GM12865 (cell line): ENCODE measurements at places on chromosomes 6 and 20.

DNA sequence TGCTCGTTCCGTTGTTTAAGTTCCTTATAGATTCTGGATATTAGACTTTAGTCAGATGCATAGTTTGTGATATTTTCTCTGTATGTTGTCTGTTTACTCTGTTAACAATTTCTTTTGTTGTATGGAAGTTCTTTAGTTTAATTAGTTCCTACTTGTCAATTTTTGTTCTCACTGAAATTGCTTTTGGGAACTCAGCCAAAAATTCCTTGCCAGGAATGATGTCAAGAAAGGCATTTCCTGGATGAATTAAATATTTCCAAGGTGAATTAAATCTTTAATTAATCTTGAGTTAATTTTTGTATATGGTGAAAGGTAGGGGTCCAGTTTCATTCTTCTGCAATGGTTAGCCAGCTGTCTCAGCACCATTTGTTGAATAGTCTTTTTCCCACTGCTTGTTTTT is 406.2 kb upstream of the NOX3 start:
- DNase-seq: no peak

- no peak for DNase-seq
Measured at GRCh38 chr20:30502670-30503069, 754.8 kb upstream of the DEFB115 start.

DNA sequence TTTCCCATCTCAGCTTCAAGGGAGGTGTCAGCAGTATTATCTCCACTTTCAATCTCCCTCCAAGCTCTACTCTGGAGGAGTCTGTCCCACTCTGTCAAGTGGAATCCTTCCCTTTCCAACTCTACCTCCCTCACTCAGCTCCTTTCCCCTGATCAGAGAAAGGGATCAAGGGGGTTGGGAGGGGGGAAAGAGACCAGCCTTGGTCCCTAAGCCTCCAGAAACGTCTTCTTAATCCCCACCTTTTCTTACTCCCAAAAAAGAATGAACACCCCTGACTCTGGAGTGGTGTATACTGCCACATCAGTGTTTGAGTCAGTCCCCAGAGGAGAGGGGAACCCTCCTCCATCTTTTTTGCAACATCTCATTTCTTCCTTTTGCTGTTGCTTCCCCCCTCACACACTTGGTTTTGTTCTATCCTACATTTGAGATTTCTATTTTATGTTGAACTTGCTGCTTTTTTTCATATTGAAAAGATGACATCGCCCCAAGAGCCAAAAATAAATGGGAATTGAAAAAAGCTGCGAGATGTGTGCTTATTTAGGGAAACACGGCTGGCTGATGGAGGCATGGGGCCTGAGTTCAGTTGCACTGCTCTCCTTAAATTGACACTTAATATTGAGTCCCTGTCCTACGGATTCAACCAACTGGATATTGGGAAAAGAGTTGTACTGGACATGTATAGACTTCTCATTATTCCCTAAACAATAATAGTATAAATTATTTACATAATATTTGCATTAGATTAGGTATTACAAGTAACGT is 4.9 kb downstream of the TUBB start:
- peak; percentile 27 for DNase-seq

GRCh38 chr20:61067221-61067620 is 184.8 kb upstream of the CDH4 start:
- DNase-seq: no peak

DNA sequence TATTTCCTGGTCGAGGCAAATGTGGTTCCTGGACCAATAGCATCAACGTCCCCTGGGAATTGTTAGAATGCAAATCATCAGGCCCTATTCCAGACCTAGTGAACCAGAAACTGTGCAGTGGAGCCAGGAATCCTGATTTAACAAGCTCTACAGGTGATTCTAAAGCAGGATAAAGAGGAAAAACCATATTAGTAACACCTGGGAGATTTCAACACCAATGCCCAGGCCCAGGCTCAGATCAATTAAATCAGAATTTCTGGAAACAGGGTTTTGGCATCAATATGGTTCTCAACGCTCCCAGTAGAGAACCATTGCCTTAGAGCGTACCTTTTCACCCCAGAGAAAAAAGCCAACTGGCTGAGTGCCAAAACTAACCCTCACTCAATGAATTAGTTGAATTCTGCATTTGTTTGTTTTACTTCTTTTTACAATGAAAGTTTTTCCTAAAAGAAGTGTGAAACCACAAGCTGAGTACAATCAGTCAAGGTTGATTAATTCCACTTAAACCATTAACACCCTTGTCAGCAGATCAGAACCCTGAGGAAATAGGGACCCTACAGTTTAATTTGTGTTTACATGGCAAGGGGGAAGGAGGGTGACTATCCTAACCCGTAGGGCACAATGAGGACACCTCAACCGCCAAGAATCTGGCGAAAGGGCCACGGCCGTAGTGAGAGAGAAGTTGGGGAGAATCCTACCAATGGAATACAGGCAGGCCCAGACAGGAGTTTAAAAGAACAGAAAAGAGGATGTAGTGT is 34.9 kb upstream of the LOC128125822 start:
- no peak for DNase-seq

DNA sequence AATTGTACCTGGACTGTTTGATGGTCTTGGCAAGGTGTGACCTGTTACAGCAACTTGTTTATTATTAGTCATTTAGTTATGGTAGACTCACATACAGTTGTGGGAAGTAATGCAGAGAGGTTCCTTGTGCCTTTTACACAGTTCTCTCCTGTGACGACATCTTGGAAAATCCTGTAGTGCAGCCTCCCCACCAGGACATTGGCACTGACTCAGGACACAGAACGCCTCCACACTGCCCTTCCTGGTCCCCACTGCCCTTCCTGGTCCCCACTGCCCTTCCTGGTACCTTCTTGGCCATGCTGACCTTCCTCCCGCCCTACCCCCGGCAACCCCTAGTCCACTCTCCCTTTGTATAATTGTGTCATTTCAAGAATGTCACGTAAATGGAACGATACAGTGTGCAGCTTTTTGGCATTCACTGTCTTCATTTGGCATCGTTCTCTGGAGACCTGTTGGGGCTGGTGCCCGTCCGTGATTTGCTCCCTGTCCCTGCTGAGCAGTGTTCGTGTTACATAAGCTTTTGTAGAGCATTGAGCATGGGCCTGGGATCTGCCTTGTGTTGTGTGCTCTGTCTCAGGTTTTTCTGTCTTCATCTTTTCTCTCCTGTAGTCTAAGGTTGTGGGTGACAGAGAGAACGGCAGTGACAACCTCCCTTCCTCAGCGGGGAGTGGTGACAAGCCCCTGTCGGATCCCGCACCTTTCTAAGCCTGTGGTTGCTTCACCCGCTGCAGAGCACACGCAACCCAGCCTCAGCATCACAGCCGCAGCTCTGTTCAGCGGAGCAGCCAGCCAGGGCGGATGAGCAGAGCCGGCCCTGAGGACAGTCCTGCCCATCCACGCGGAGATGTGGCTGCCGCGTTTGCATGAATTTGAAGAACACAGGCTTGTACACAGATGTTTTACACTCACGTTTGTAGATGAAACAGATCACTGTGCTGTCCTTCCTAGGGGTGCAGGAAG is 5.4 kb upstream of the DNAJC5 start:
- DNase-seq: no peak

DNA sequence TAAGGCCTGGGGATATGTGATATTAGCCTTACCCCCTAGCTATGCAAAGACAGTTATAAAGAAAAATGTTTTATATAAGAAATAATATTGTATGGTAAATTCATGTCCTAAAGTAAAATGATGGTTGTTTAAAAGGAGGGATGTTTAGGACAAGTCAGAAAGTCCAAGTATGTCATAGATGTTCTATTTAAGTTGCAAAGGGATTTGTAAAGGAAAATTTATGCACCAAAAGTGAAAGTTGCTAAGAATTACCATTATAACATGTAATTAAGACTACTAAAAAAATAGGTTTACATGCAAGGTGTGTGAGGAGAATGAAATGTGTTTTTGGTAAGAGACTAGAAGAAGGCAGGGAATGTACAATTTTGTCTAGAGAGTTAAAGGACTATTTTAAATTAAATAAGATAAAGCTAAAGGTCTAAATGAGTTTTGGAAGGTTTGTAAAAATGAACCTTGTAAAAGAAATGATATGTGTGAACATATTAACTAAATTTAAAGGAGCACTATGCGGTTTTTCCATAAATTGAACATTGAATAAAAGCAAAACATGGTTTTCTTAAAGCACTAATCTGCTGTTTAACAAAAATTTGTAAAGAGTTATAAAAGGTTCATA is 22.7 kb upstream of the GOPC start:
- no peak for DNase-seq

- DNase-seq: no peak
Measured at GRCh38 chr20:59783641-59784010, 149.8 kb downstream of the SYCP2 start.

GRCh38 chr6:155314773-155315515 is 660 bp upstream of the TFB1M start:
- peak; percentile 93 for DNase-seq

GRCh38 chr6:52566201-52566600 is 10.7 kb downstream of the TRAM2 start:
- DNase-seq: peak; percentile 82

- no peak for DNase-seq
Measured at GRCh38 chr6:164266851-164267250, 852.3 kb downstream of the QKI start.

DNA sequence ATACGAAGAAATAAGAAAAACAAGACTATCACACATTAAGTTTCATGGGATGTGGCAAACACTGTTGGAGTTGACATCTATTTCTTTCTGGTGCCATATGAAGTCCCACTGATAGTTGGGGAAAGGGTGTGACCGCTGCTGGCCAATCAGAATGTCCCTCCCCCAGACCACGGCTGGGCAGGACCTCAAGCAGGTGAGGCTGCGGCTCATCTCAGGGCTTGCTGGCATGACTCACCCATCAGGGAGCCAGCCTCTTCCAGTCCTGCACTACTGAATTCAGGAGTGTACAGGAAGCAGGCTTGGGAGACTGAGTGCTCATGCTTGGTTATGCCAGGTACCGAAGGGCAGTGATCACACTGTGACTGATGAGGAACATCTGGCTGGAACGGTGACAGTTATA is 18.9 kb downstream of the PREP start:
- no peak for DNase-seq

- peak; percentile 68 for DNase-seq
Measured at GRCh38 chr6:71886184-71887005, at the start of gene RIMS1. RIMS1 (plus strand) TSS chr6:71886550; CDS start chr6:71887024, 474 bp downstream.

DNA sequence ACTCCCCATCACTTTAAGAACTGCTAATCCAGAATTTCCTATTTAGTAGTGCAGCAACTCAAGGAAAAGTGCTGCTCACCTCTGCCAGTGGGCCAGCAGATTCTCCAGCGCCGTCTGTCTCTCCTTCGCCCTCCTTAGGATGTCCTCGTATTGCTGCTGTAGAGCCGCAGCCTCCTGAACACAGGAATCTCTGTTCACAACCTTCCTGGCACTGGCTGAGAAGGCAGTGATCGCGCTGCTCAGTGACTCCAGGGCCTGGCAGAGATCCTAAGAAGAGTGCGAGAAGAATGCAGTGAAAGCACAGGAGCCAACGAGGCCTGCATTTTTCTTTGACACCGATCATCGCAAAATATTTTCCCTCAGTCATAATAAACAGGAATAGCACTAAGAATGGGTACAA is 209.0 kb downstream of the SYNE1 start:
- no peak for DNase-seq

DNA sequence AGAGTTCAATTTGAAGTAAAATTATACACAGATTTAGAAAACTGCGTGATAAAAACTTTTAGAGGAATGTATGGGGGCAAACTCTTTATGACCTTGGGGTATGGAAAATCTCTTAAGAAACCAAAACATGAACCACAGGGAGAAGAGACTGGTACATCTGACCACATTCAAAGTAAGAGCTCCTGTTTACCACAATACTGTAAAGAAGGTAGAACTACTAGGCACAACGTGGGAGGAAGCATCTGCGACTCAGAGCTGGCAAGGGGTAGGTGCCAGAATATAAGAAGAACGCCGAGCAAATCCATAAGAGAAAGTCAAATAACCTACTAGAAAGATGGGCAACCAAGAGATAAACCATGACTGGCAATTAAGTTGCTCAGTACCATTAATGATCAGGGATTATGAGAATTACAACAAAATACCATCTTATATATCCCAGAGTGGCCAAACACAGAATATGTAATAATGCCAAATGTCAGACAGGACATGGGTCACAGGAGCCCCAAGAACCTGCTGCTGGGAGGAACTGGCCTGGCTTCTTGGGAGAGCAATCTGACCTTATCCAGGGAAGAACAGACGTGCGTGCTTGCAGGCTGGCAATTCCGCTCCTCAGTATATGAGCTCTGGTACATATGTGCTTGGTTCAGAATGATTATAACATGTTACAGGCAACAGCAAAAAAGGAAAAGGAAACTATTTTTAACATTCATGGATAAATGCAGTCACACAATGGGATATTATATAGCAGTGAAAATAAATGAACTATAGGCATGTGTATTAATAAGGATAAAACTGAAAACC is 50.2 kb downstream of the INSM1 start:
- no peak for DNase-seq

GRCh38 chr20:63500902-63501817 is 2.3 kb upstream of the EEF1A2 start:
- DNase-seq: no peak

GRCh38 chr6:25014791-25015560 is 79.2 kb upstream of the RIPOR2 start:
- DNase-seq: peak; percentile 37

DNA sequence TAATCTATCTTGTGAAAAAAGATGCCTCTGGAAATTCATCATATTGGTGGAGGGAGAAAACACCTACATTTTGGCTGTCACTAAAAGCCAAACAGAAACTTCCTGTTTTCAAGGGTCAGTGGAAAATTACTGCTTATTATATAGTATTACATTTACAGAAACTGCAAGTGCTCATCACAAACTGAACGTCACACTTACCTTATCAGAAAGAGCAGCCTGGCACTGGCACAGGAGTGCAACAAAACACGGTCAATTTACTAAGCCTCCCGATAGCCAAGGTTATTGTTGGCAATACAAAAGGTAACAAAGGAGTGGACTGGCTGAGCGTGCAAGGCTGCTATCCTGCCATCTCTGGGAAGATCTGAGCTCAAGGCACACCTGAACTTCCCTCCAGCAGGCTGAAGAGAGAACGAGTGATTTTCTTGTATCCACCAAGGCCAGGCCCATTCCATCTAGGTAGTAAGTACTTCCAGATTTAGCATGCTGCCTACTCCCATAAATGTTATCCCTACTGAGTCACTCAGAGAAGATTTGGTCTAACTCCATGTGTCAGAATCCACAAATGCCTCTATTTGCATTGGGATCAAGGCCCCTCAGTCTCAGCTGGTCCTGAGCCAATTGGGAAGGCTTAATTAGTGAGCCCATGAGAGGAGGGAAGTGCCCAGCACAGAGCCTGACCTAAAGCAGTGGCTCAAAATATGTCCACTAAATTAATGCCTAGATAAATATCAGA is 399.8 kb downstream of the BTBD9 start:
- peak; percentile 4 for DNase-seq

DNA sequence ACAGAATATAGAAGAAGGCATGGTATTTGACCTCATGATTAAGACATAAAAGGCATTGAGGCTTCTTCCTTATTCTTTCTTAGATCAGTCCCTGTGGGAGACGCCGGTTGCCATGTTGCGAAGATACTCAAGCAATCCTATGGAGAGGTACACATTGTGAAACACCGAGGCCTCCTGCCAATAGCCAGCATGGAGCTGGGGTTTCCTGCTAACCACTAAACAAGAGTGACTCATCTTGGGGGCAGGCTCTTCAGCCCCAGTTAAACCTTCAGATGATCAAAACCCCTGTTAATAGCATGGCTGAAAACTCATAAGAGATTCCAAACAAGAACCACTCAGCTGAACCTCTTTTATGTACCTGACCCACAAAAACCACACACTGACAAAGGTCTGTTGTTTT is 478.8 kb downstream of the CD83 start:
- no peak for DNase-seq

GRCh38 chr6:139390447-139390846 is 16.0 kb upstream of the CITED2 start:
- DNase-seq: no peak

- peak; percentile 43 for DNase-seq
Measured at GRCh38 chr6:93453956-93454355, 34.6 kb upstream of the EPHA7 start.
